ENCODE measurements at places on chromosomes 3 and 15.

DNA sequence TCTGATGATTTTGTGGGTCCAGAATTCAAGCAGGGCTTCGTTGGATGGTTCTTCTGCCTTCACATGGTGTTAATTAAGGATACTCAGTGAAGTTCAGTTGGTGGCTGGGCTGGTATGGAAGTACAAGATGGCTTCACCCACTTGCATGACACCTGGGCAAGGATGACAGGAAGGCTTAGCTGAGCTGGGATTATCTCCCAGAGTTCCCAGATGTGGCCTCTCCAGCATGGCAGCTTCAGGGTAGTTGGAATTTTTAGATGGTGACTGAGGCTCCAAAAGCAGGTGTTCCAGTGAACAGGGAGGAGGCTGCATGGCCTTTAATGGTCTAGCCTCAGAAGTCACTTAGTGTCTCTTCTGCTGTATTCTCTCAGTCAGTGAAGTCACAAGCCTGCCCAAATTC, 135.5 kb downstream of the THRB start:
- DNase-seq = no peak

- DNase-seq = no peak
Measured at GRCh38 chr3:59341459-59341858, 291.6 kb upstream of the CFAP20DC start.

DNA sequence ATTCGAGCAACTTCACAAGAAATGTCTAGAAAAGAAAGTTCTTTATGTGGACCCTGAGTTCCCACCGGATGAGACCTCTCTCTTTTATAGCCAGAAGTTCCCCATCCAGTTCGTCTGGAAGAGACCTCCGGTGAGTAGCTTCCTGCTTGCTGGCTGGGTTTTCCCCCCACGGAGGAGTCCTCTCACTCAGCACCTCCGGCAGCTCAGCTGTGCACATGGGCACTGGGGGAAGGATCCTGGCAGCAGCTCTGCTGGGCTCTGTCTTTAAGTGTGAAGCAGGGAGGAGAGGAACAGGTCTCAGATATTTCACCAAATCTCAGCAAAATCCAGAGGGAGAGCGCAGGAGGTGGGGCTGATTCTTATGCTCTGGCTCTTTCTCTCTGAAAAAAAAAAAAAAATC, 684 bp downstream of the CAPN3 start:
- no peak for DNase-seq

DNA sequence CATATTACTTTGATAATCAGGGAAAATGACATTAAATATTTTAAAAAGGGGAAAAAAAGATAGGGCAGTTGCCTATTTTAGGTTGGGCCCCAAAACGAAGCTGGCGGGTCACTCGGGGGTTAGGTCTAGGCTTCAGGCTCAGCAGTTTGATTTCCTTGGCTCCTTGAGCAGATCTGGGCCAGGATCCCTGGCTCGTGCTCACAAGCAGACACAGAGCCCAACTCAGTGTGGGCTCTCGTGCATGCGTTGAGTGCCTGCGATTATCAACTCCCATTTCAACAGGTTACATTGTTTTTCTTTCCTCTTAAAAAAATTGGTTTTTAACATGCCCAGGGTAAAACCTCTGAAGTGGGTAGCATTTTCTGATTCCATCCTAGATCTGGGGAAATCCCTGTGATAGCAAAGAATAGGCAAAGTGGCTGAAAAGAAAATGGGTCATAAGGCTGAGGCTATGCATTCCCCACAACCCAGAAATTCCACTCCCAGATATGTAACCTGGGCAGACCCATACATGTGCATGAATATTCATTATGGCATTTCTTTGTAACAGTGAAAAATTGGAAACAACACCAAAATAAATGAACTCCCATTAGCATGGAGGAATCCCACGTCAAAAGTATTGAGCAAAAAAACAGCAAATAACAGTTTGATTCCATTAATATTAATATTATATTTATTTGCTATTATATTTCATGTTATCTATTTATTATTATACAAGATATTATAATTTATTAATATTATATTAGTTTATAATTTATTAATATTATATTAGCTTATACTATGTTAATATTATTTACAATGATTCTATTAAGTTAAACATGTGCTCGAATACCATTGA, 27.8 kb downstream of the FAM43A start:
- DNase-seq = peak; percentile 46

GRCh38 chr3:17811646-17812045, 69.2 kb upstream of the TBC1D5 start:
- no peak for DNase-seq

GRCh38 chr15:97995192-97995591, 34.7 kb downstream of the ARRDC4 start:
- DNase-seq = no peak

- DNase-seq = no peak
Measured at GRCh38 chr3:56694867-56695683, 12.0 kb upstream of the TASOR start.

- peak; percentile 67 for DNase-seq
Measured at GRCh38 chr3:146117406-146118285, 43.3 kb downstream of the PLOD2 start.

GRCh38 chr3:50616770-50617095, 218 bp upstream of the MAPKAPK3 start:
- peak; percentile 86 for DNase-seq

GRCh38 chr3:55675478-55675877, 188.4 kb upstream of the WNT5A start:
- no peak for DNase-seq

DNA sequence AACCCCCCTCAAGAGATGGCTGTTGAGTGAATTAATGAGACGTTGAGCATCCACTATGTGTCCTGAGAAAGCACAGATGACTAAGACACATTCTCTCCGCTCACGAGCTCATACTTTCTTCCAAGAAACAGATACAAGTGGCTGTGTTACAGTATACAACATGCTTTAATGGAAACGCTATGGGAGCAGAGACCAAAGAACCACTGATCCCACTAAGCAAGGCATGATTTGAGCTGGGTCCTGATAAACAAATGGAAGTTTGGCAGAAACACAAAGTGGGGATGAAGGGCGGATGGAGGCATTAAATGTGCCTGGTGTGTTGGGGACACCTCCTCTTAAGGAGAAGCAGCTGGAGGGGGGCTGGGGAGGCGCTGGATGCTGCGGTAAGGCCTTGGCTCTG, 129.4 kb downstream of the UACA start:
- DNase-seq = no peak

GRCh38 chr3:67018105-67018788, 20.1 kb downstream of the KBTBD8 start:
- DNase-seq = peak; percentile 59

- no peak for DNase-seq
Measured at GRCh38 chr15:50803479-50804180, 38.1 kb upstream of the SPPL2A start.

- no peak for DNase-seq
Measured at GRCh38 chr3:97138914-97139541, 324.6 kb downstream of the EPHA6 start.

DNA sequence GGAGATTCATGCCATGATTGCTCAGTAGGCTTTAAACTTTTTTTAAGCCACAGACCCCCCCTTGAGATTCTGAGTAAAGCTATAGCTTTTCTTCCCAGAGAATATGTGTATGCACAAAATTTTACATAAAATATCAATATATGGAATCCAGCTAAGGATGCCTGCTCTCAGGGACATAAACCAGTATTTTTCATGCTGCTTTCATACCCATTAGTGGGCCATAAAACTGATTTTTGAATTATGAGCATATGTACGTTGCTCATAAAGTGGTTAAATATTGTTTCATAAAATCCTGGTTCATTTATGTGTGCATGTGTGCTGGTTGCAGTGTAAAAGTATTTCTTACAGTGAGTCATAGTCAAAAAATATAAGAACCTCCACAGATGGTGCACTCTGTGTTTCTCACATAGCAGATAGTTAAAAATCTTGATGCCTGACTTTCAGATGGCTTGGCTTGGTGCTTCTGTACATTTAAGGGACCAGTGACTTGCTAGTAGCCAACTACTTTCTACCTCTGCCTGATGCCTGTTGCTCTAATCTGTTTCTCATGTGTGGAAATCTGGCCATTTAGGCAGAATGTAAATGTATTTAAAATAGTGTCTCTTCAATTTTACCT, 71.9 kb downstream of the ARHGEF26 start:
- DNase-seq = no peak

GRCh38 chr15:69194854-69195253, 34.4 kb downstream of the GLCE start:
- DNase-seq = no peak

DNA sequence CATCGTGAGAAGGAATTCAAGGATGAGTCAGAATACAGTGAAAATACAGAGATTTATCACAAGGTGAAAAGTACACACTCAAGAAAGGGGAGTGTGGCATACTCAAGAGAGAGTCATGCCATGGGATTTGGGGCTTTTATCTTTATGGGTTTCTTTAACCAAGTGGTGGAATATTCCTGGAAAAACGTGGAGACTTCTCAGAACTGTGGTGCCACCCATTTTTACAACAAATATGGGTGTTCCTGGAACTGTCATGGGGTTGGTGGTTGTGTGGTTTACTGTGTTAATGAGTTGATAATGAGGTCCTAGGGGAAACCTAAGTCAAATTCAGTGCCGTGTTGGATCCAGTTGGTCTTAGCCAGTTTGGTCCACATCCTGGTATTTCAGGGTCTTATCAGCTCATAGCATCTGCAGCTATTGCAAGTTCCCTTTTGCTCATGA, 497.2 kb downstream of the GABRG3 start:
- no peak for DNase-seq

GRCh38 chr3:49119439-49119838, 1.2 kb downstream of the USP19 start:
- DNase-seq = no peak

GRCh38 chr3:192933779-192934460, 16.3 kb upstream of the MB21D2 start:
- DNase-seq = no peak

DNA sequence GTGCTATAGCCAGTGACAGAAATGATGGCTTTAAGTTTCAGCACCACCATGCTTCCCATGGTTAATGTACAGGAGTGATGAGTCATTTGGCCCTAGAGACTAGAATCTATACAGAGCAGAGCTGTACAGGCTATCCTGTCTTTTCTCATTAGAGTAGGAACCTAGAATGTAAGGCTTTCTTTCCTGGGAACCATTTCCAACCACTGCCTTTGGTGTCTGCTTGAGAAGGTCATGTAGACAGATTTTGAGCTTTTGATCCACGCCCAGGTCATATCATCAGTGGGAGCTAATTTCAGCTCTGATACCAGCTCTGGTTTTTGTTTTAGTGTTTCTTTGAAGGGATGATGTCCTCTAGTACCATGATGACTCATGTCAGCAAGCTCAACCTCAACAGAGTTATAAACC, 543.1 kb downstream of the NTRK3 start:
- no peak for DNase-seq

DNA sequence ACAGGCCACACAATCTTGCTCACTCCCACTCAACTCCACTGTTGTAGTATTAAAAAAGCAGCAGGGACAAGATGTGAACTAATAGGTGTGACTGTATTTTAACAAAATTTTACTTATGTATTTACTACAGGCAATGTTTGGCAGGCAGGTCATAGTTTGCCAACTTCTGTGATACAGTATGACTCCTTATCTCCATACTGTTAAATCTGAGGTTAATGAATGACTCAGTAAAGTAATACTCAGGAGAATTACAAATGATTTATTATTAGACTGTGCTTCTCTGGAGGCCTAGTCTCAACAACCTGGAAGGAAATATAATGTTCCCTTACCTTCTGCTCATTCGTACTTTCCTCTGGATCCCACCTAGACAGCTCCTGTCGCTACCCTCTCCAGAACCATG, 258.6 kb upstream of the KCNMB2 start:
- no peak for DNase-seq

DNA sequence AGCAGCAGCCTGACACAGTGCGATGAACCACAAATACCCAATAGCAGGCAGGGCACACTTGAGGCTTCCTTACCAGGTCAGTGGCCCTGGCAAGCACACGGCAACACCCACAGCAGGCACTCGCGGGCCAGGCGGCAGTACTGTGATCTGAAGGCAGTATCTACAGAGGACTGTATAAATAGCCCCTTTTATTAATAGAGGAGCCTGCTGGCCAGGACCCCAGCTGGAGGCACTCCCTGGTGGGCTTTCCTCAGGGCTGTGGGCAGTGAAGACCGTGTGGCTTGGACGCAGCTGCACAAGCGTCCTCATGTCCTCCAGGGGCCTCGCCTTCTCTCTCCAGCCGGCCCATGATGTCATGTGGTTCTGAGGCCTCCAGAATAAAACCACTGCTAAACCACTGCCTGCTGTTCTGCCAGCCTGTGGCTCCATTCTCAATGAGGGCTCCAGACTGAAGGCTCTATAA, 44.1 kb downstream of the LRIG1 start:
- DNase-seq = no peak

GRCh38 chr3:101903451-101903871, 54.1 kb downstream of the NFKBIZ start:
- DNase-seq = no peak

GRCh38 chr3:158337110-158337509, 227.2 kb downstream of the RSRC1 start:
- DNase-seq = no peak

DNA sequence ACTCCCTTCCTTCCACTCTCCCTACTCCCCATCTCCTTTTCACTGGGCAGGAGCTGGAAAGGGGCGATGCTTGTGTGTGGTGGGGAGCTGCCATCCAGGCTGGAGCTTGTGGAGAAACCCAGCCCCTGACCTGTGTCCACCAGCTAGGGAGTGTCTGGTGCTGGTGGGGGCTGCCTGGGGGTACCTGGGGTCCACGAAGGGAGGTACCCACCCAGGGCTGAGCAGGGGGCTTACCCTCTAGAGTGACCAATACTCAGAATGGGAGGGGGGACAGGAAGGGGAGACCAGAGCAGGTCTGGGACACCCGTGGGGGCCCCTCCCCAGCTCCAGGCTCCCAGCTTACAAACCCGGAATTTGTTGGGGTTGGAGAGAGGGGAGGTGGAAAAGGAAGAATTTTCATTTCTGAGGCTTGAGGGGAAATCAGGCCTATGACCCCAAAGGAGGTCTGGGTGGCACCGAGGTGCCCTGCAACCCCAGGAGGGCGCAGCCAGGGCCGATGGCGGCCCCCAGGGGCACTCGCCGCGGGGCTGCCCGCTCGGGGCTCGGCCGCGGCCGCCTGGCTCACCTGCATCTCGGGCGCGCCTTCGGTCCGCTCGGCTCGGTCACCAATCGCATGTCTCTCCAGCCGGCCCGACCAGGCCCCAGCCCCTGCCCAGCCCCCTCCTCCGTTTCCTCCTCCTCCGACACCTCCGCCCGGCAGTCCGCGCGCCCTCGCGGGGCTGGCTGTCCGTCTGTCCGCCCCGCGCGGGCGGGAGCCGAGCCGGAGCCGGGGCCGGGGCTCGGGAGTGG, 773 bp downstream of the LINGO1 start:
- no peak for DNase-seq

- no peak for DNase-seq
Measured at GRCh38 chr3:152100491-152101132, 168.1 kb upstream of the MBNL1 start.

Data from Daoy (cell line).